ENCODE measurements at places on chromosomes 13 and 19.

DNA sequence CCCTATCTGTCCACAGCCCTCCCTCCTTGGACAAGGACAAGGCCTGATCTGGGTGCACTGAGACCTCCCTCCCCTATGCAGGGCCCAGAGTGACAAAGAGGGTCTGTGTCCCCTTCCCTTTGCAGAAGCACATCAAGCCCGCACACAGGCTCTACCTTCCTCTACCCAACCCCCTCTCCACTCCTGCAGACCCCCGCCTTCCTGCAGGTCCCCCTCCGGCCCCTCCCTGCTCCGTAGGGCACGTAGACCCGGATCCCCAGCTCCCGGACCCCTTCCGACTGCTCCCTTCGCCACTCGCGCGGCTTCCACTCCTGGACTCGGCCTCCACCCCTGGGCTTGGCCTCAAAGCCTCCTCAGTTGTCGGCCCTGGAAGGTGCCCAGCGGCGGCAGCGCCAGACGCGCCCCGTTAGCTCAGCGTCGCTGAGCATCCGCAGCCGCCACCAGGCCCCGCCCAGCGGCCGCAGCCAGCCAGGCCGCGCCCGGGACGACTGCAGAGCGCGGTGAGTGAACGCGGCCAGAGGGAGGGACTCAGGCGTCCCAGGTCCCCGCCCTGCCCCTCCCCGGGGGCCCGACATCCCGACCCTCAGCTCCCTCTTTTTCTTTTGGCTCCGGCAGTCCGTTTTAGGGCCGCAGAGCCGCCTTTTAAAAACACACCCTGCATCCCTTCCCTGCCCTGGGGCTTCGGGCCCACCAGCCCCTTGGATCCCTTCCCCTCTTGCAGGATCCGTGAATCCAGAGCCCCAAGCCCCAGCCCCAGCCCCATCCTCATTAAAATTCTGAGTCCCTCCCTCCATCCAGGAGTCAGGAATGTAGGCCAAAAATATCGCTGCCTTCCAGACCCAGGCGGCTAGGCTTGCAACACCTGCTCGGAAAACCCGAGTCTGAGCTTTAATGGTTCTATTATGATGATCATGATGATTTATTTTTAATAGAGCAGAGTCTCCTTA, 1.5 kb upstream of the MYADM start:
- no peak for DNase-seq

GRCh38 chr13:40352380-40352778, 314.1 kb downstream of the FOXO1 start:
- no peak for DNase-seq

GRCh38 chr19:44142059-44142433, 692 bp downstream of the ZNF234 start:
- no peak for DNase-seq

GRCh38 chr13:50722440-50723125, 120.9 kb downstream of the DLEU7 start:
- DNase-seq, result no peak

DNA sequence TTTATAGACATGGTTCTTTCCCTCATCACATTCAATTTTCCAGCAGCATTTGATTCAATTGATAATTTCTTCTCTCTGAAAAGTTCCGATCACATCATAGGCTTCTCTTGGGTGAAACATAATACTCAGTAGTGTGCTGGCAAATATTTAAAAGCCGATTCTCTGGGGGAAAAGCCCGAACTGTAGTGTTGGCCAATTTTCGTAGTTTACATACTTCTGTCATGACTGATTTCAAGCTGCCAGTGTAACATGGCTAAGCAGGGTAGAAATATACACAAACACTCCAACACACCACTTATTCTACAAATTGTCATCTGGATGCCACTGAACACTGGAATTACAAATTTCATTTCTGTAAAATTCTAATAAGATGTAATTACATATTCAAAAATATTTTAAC, 56.1 kb upstream of the FREM2 start:
- no peak for DNase-seq

GRCh38 chr19:42175952-42176648, 41.4 kb downstream of the DEDD2 start:
- no peak for DNase-seq

DNA sequence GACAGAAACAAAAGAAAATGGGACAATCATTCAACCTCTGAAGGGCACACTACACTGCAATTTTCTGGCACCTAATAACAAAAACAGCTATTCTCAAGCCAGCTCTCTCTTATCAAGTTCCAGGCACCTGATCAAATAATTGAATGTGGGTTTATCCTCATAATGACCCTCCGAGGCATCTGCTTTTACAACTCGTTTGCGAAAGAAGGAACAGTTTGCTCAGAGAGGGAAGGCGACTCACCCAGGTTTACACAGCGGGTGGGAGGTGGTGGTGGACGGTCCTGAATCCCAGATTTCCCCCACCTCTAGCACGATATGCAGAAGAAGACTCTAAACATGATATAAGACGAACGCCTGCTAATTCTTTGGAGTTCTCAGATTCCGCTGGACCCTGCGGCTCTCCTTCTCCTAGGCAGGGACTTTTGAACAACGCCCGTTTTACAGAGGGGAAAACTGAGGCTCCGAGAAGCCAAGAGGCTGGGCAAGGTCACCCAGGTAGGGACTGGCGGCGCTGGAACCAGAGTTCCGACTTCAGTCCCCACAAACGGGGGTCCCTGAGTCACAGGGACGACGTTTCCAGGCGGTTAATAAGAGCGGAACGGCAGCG, 641 bp downstream of the SGTA start:
- DNase-seq, result no peak

- no peak for DNase-seq
Measured at GRCh38 chr19:3135961-3136683, at the start of gene GNA15. Gene GNA15 (plus strand): TSS chr19:3136033. CDS start chr19:3136451, 418 bp downstream.

DNA sequence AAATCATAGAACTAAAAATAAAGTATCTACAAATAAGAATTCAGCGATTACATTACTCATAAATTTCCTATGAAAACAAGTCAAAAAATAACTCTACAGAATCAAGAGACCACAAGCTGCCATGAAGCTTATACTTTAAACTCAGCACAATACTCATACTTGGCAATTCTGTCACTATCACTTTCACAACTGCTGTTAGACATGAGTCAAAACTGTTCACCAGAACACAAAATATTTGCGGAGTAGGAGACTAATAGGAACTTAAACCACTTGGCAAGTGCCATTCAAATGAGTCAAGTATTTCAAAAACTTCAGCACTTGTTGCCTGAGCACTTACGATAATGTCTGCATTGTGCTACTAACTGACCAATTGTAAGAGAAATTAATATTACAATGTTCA, 387.8 kb upstream of the GPC6 start:
- no peak for DNase-seq

DNA sequence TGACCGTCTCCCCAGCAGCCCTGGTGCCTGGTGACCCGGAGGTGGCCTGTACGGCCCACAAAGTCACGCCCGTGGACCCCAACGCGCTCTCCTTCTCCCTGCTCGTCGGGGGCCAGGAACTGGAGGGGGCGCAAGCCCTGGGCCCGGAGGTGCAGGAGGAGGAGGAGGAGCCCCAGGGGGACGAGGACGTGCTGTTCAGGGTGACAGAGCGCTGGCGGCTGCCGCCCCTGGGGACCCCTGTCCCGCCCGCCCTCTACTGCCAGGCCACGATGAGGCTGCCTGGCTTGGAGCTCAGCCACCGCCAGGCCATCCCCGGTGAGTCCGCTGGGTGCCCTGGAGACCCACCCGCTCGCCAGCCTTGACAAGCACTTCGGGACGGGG, 2.2 kb downstream of the MADCAM1 start:
- DNase-seq, result no peak

- DNase-seq, result no peak
Measured at GRCh38 chr19:49687566-49688316, 1.7 kb upstream of the ADM5 start.

- DNase-seq, result no peak
Measured at GRCh38 chr19:40976134-40976533, 14.9 kb upstream of the CYP2B6 start.

- no peak for DNase-seq
Measured at GRCh38 chr13:47168618-47169017, 271.8 kb upstream of the HTR2A start.

GRCh38 chr13:32150239-32150638, 118.7 kb downstream of the FRY start:
- DNase-seq, result no peak

DNA sequence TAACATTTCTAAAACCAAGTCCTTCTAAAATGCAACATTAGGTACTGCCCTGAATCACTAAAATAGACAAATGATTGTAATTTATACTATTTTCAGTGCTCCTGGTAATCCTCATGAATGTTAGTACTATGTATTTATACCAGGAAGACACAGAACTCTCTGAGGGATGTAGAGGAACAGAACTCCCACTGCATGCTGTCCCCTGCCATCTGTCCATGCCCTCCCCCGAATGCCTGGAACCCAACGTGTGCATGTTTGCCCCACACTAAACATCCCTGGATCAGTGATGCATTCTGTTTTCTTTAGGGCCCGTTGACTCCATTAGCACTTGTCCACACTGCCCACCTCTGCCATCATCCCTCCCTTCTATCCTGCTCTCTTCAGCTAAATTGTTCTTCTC, 26.5 kb downstream of the ENOX1 start:
- no peak for DNase-seq

- no peak for DNase-seq
Measured at GRCh38 chr13:41847216-41847615, 113.7 kb downstream of the VWA8 start.

DNA sequence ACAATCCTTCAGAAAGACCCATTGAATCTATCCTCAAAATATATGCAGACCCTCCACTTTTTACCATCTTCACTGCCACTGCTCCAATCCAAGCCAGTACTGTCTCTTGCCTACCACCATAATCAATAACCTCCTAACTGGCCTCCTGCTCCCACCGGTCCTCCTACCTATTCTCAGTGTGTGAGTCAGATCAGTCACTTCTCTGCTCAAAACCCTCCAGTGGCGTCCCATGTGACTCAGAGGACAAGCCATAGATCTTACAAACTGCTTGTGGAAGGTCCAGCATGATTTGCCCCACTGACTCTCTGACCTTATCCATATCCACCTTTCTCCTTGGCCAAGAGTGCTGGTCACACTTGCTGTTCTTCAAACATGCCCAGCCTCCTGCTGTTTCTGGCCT, 23.4 kb upstream of the MBNL2 start:
- DNase-seq, result no peak

GRCh38 chr19:8257052-8257443, 47.9 kb downstream of the CERS4 start:
- no peak for DNase-seq

GRCh38 chr19:53596056-53596455, 35.7 kb upstream of the DPRX start:
- DNase-seq, result no peak

- no peak for DNase-seq
Measured at GRCh38 chr13:59531571-59532091, 632.1 kb downstream of the DIAPH3 start.

GRCh38 chr13:66623129-66623820, 606.9 kb downstream of the PCDH9 start:
- DNase-seq, result no peak

- DNase-seq, result no peak
Measured at GRCh38 chr19:40783711-40784110, 5.7 kb downstream of the RAB4B start.

- no peak for DNase-seq
Measured at GRCh38 chr19:14401468-14402195, 17.5 kb downstream of the DDX39A start.

DNA sequence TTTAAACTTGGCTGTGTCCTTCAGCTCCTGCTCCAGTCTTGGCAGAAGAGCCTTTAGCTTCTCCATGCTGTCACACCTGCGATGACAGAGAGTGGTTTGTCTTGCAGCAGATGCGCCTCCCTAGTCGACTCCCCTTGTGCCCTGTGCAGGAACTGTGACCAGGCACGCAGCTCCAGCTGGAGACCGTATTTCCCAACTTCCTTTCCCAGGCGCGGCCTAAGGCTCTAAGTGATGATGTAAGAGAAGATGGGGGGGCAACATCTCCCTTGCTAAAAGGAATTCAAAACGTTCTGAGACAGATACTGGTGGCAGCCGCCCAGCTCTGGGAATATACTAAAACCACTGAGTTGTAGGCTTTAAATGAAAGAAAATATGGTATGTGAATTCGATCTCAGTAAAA, 16.3 kb downstream of the DCUN1D2 start:
- DNase-seq, result no peak

GRCh38 chr19:11251217-11251616, 11.1 kb downstream of the DOCK6 start:
- DNase-seq, result no peak

DNA sequence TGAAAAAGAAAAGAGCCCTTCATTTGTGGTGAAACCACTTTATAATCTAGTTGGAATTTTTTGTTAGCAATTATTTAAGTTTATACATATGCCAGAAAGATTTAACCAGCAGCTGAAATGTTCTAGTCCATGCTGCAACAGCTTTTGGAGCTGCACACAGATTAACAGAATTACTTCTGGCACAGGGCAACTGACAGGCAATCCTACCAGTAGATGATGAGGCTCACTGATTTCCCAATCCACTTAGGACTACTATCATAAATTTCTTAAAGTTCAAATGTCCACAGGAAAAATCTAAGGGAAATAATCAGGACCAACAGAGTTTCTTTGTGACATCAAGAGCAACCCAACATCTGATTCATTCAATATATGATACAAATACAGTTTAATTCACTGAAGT, 78.8 kb downstream of the CRYL1 start:
- no peak for DNase-seq

GRCh38 chr19:47275791-47276461, 1.2 kb downstream of the INAFM1 start:
- DNase-seq, result no peak

DNA sequence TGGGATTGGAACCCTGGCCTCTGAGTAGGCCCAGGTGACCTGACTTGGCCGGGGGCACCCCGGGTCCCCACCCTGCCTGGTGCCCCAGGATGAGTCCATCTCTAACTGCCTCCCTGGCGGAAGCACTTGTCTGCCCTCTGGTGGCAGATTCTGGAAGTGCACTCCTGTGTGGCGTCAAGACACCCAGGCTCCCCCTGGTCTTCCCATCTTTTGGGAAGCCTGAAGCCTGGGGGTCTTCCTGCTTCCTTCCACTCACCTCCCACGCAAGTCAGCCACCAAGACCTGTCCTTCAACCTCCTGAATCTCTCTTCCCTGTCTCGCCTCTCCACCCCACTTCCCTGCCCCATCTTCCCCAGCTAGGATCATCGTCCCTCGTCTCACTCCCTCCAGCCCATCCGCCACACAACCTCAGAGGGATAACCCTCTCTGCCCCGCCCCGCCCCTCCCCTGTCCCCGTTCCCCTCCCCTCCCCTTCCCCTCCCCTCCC, 7.4 kb downstream of the RABAC1 start:
- DNase-seq, result no peak

DNA sequence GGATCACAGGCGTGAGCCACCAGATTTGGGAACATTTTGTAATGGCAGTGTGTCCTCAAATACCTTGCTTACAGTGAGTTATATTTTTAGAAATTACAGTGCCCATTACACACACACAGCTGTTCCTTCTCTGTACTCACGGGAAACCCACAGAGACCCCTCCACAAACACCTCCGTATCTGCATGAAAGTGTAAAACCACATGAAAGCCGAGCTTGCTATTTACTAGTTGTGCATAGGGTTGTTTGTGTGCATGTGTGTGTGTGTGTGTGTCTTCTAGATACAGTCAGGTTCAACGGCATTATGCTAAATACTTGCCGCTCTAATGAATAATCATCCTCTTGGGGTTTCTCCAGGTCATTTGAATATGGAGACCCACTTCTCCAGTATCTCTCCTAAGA, 22.3 kb upstream of the LILRA2 start:
- no peak for DNase-seq

- DNase-seq, result no peak
Measured at GRCh38 chr13:44117351-44117750, 237.6 kb downstream of the LACC1 start.

All from NCI-H1417 treated with DMSO at 0.1 percent for 48 hours (cell line).